T-helper 1 cell (primary cell): ENCODE measurements at places on chromosomes 16 and 17.

- DNase-seq: no peak
Observed at GRCh38 chr17:37695726-37696125, 49.1 kb downstream of the HNF1B start.

DNA sequence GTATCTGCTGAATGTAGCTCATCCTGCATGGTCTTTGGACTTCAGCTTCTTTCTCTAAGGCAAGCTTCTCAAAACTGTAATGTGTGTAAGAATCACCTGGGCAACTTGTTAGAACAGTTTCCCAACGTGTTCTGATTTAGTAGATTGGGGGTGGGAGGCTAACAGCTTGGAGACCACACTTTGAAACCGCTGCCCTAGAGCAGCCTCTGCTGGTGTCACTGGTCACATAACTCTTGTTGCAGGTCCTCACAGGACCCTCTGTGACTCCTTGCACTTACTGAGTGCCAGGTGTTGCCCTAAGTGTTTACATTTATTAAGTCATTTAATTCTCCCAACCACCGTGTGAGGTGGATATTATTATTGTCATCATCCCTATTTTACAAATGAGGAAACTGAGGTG lies 9.9 kb downstream of the SLC35G3 start:
- no peak for DNase-seq

DNA sequence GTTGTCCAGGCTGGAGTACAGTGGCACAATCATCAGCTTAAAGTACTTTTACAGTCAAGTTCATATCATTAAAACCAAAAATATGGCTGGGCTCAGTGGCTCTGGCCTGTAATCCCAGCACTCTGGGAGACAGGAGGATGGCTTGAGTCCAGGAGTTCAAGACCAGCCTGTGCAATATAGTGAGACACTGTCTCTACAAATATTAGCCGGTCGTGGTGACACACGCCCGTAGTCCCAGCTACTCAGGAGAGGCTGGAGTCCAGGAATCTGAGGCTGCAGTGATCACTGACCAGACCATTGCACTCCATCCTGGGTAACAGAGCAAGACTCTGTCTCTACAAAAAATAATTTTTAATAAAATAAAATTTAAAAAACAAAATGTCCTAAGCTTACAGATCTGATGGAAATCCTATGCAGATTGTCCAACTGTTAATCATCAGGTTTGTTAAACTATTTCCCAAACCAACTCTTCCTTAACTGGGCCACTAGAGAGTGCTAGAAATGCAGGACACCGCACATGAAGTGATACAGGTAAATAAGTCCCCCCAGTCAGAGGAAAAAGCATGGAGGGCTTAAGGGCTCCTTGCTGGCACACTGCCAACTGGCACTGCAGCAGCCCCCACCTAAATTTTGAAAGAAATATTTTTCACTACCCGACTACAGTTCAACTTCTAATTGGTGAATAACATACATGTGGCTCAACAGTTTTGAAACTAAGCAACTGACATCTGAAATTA lies 2.8 kb downstream of the USP22 start:
- DNase-seq: no peak

DNA sequence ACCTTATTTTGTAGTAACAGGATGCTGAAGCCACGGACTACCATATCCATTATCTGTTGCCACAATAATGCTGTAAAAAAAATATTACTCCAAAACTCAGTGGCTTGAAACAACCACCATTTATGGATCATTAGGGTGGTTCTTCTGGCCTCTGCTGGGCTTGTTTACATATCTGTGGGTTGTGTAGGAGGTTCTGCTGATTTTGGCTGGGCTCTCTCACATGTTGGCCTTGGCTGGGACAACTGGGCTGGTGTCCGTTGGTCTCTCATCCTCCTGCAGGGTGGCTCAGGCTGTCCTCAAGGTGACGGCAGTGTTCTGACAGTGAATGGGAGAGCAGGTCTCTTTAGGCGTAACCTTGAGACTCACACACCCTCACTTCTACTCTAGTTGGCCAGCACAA lies 76.0 kb downstream of the GPR139 start:
- DNase-seq: no peak

DNA sequence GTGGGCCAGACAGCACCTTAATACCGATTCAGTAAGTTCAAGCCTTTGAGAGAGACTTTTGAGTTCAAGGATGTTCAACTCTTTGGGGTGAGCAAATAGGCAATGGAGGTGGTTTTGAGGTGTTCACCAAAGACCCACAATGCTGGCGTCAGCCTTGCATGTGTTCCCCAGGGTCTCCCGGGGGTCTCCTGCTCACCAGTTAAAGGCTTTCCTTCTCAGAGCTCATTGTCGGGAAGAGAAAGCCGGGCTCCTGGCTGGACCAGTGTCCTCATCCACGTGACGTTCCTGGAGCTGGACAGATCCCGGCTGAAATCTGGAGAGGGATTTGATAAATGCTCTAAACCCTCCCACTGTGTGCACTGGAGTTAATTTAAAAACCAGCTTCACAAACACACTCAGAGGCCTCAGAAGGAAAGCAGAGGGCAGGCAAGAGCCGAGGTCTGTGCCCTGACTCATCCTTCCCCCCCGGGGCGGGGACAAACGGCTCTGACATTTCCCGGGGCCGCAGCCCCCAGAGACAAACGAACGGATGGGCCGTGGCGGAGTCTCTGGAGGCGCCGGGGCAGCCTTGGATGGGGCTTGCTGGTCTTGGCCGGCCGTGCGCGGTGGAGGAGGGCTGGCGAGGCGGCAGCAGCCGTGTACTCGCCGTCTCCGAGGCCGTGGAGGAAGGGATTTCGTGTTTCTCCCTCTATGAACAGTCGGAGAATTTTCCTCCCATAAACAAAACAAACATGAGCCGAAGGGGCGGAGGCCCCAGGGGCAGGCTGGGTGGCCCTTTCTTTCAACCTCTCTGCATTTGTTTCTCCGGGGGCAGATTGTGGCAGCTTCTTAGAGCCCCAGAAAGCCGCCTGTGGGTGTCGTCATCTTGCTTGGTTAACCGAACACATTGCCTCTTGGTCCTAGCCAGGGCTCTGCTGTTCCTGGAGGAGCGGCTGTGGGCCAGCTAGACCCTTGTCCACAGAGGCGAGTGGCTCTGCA lies 94.2 kb downstream of the NTN1 start:
- DNase-seq: no peak

- no peak for DNase-seq
Observed at GRCh38 chr17:4479340-4479981, 19.2 kb upstream of the SPNS2 start.

GRCh38 chr17:33435721-33436301 lies 142.7 kb upstream of the ASIC2 start:
- DNase-seq: no peak

DNA sequence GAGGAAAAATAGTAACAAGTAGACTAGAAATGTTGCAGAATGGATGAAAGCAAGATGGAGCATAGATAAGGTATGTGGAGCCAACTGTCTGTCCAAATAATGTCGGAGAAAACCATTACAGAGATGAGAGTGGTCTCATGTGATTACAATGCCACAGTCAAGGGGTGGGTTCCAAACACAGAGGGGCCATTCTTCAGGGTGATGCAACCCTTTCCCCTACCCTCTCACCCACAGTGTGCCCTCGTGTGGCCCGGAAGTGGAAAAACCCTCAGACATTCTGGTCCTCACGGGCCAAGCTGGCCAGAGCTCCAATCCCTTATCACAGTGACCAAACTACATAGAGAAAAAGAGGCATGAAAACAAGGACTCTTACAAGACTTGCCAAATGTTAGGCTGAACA lies 17.7 kb upstream of the HS3ST3A1 start:
- DNase-seq: no peak

DNA sequence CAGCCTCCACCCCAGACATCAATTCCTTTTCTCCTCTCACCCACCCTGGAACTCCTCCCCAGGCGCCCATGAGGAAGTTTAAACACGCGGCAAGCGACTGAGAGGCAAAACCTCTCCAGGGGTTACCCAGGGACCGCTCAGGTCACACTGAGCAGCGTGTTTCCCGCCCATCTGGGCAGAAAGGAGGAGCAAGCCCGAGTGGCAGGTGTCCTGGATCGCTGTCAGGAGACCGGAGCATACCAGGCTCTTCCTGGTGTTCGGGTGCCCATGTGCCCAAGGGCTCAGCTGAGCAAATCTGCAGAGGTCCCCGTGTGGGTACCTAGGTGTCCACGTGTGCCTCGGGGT lies 491 bp downstream of the SLC25A19 start:
- DNase-seq: no peak

GRCh38 chr17:45369421-45369820 lies 52.6 kb upstream of the MAP3K14 start:
- no peak for DNase-seq

- DNase-seq: no peak
Observed at GRCh38 chr17:19292377-19292711, 55.2 kb downstream of the EPN2 start.

DNA sequence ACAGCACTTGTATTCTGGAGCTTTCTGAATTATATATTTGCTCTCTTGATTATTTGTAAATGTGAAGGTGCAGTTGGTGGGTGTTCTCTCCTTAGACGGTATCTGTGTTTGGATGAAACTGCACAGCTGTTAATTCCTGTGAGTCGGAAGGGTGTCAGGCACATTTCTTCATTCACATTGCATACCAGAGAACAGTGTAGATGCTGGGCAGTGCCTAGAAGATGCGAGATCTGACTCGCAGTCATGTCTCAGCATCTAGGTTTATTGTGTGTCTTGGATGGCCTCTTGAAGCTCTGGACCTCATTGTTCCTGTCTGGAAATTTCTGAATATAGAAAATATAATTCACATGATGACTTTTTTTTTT lies 61.2 kb downstream of the CLEC16A start:
- no peak for DNase-seq

GRCh38 chr17:31527606-31528005 lies 136.1 kb downstream of the RAB11FIP4 start:
- no peak for DNase-seq

- no peak for DNase-seq
Observed at GRCh38 chr16:1746693-1747195, 24.6 kb downstream of the NME3 start.

- no peak for DNase-seq
Observed at GRCh38 chr17:69552986-69553667, 138.6 kb downstream of the MAP2K6 start.

- DNase-seq: no peak
Observed at GRCh38 chr17:71371809-71372208, 749.0 kb upstream of the SOX9 start.

GRCh38 chr17:17353625-17354484 lies 50.7 kb downstream of the NT5M start:
- no peak for DNase-seq

DNA sequence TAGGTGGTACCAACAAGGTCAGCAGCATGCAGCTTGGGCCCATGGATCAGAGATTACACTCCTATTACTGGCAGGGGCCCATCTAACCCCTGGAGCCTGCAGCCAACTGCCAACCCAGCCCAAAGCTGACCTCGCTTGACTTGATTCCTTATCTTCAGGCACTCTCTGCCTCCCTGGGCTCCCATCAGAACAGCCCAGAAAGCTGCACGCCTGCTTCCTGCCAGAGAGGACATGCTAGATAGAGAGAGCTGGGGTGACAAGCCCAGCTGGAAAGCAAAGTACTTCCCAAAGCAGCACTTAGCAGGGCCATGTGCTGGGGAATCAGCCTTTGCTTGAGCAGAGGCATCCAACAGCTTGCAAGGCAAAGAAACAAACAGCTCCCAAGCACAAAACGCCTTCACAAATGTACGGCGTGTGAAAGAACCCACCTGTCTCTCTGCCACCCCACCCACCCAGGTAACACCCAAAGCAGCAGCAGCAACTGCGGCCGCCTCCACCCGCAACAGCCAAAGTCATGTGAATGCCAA lies 74.2 kb upstream of the NLK start:
- no peak for DNase-seq

GRCh38 chr17:79761894-79762589 lies 15.9 kb upstream of the CBX2 start:
- DNase-seq: no peak

- no peak for DNase-seq
Observed at GRCh38 chr16:88591577-88592021, 21.4 kb downstream of the ZC3H18 start.

- no peak for DNase-seq
Observed at GRCh38 chr17:36784633-36785032, 152.6 kb upstream of the LHX1 start.

GRCh38 chr17:41360296-41360995 lies 9.2 kb downstream of the KRT33B start:
- DNase-seq: no peak

GRCh38 chr17:65366102-65366844 lies 195.2 kb downstream of the AXIN2 start:
- no peak for DNase-seq

DNA sequence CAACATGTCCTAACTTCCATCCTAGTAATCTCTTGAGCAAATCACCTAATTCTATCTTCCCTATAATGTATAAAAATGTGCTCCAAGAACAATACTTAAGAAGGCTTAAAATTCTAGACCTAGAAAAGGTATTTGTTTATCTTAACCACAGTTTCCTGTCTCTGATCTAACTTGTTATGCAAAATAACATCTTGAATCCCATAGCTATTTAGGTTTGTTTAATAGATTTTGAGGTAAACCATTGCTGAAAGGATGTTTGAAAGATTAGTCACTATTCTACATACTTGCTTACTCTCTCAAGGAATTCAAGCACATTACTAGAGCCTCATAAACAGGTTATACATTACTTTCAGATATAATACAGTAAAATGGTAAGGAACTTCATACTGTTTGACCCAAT lies 13.0 kb downstream of the CA10 start:
- no peak for DNase-seq

- no peak for DNase-seq
Observed at GRCh38 chr16:56936491-56936890, 4.5 kb downstream of the HERPUD1 start.

DNA sequence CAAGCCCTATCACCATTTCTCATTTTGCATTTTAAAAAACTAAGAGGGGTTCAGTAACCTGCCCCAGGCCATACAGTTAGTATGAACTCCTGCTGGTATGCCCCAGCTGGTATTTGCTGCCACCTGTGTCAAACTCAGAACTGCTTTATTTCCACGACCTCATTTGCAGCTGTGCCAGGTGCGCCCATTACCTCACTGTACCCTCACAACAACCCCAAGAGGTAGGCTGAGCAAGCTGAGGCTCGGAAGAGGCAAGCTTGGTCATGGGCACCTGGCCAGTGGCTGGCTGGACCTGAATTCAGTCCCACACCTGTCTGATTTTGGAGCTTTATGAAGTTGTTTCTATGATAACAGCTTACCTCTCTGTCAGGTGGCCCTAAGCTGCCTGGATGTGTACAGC lies 7.6 kb downstream of the EPN2 start:
- DNase-seq: no peak

- no peak for DNase-seq
Observed at GRCh38 chr17:7315570-7316235, 543 bp upstream of the GPS2 start.

DNA sequence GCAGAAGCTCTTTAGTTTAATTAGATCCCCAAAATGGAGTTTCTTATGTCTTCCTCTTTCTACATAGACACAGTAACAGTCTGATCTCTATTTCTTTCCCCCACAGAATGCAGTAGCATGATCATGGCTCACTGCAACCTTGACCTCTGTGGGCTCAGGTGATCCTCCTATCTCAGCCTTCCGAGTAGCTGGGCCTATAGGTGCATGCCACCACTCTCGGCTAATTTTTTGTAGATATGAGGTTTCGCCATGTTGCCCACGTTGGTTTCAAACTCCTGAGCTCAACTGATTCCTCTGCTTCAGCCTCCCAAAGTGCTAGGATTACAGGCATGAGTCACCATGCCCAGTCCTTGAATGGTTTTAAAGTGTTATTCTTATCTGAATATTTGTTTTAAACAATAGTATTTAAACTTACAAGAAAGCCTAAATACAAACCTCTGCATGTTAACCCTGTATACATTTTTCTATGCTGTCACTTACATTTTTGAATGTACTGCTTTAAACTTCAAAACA lies 120.6 kb downstream of the GOSR1 start:
- DNase-seq: no peak
